ENCODE measurements at places on chromosomes 12 and 14. TPM values are rescaled to one million over a fixed set of nuclear protein-coding genes. Genes with fewer than 3 reads are reported as not detected.

The CCDC177 gene
- total RNA-seq, result not detected

The RAD51AP1 gene
- 3.7 TPM for total RNA-seq

The TMEM119 gene
- total RNA-seq, result 13.4 TPM

The ABCC9 gene
- total RNA-seq, result 27.5 TPM

The TBC1D30 gene
- 11.5 TPM for total RNA-seq

The CFAP54 gene
- 7.9 TPM for total RNA-seq

The SLC16A7 gene
- total RNA-seq, result 13.3 TPM

The CHGA gene
- 0.71 TPM for total RNA-seq

The KCNJ8 gene
- 12.8 TPM for total RNA-seq

The TRAFD1 gene
- total RNA-seq, result 42.5 TPM

The CISTR gene
- not detected for total RNA-seq

The RERG gene
- 9.0 TPM for total RNA-seq

The LRRC10 gene
- total RNA-seq, result not detected

The ART4 gene
- 3.7 TPM for total RNA-seq

The CCDC197 gene
- total RNA-seq, result not detected

The PROX2 gene
- total RNA-seq, result 0.12 TPM
